ENCODE measurements at places on chromosomes 16 and 17. TPM values are rescaled to one million over a fixed set of nuclear protein-coding genes. Genes with fewer than 3 reads are reported as not detected.

DNA sequence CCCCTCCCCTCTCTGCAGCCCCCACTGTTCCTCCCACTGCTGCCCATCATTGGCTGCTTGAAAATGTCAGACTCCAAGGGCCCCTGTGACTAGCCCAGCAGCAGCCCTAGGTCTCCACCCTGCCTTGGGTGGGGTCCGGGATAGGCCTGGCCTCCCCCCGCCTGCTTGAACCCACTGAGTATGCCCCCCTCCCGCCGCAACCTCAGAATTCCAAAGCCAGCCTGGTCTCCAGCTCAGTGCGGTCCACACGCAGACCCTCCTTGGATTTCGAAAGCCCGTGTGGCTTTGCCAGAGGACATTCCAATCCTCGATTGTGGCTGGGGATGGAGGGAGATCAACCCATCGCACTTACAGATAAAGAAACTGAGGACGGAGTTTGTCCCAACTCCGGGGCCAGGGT is 6.4 kb downstream of the DPEP1 start:
- H3K36me3 ChIP-seq = no peaks in the 10 kb centered on the region
- no peak overlapping the region for H3K27ac ChIP-seq
- no peak overlapping the region for H3K4me3 ChIP-seq
- peaks cover 2% of the 10 kb centered on the region for H3K4me1 ChIP-seq

DNA sequence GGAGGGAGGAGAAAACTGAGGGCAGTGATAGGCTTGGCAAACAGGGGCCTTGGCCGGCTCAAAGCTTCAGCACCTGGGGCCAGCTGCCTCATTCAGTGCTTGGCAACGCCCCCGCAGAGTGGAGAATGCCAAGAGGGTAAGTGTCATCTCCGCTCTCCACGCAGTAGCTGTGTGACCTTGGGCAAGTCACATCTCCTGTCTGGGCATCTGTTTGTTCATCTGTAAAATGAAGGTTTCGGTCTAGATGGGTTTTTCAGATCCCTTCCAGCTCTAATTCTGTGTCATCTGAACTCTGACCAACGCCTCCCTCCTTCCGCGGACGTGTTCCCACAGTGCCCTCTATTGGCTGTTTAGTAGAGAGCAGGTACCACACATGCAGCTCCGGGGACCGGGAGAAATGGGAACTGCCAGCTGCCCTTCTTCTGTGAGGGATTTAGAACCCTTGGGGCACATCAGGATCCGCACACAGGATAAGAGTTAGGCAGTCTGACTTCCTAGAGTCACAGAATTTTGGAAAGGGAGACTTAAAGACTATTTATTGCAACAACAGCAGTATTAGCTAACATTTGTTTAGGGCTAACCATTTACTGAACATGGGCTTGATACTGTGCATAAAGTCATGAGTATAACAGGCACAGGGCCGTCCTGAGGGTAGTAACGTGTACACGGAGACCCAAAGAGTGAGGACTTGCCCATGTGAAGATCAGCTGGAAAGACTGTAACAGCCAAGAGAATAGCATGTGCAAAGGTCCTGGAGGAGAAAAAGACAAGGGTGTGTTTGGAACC is 26.8 kb downstream of the GP2 start:
- no peak overlapping the region for H3K4me3 ChIP-seq
- H3K27ac ChIP-seq = no peak overlapping the region
- no peaks in the 10 kb centered on the region for H3K4me1 ChIP-seq
- peak; percentile 41 for DNase-seq
- H3K27me3 ChIP-seq = no peaks in the 10 kb centered on the region

GRCh38 chr17:68749349-68750207 is 148.4 kb upstream of the FAM20A start:
- 0 out of 2 replicates have a peak, but pooled peaks cover 1% of the 10 kb centered on the region for H3K27me3 ChIP-seq
- H3K36me3 ChIP-seq = no peaks in the 10 kb centered on the region
- H3K4me1 ChIP-seq = no peaks in the 10 kb centered on the region
- H3K27ac ChIP-seq = no peak overlapping the region
- DNase-seq = no peak
- H3K4me3 ChIP-seq = no peak overlapping the region

DNA sequence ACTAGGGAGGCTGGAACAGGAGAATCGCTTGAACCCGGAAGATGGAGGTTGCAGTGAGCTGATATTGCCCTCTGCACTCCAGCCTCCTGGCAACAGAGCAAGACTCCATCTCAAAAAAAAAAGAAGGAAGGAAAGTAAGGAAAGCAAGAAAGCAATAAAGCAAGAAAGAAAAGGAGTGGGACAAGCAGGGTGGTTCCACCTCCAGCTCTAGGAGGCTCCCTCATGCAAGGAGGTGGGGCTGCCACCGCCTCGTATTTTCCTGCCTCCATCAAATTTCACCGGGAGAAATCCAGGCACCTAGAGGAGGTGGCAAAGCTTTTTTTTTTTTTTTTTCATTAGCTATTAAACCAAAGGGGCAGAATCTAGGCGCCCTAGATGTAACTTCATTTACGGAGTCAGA is 1.0 kb downstream of the CYB561 start:
- DNase-seq = no peak
- peaks cover 4% of the 10 kb centered on the region for H3K4me1 ChIP-seq
- H3K4me3 ChIP-seq = no peak overlapping the region
- H3K27ac ChIP-seq = no peak overlapping the region

DNA sequence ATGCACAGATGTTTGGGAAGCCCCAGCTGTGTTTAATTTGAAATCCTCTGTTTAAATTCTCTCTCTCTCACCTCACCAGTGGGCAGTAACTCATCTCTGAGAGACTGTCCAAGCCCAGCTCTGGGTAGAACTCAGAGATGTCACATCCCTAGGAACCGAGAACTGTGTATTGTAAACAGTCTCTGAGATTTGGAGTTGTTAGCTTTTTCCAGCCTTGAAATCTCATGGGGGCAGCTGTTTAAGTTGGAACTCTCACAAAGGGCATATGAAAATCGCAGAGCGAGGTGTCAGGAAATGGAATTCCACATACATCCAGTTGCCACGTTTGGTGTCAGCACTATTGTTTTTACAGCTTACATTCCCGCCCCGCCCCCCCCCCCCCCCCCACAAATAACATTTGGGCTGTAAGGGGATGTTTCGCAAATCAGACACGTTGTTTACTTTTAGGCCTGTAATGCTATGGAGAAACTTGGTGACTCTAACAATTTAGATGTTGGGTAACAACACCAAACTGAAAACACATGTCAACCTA is 34.3 kb downstream of the VPS35L start:
- no peak overlapping the region for H3K4me3 ChIP-seq
- DNase-seq = peak; percentile 84
- peaks cover 6% of the 10 kb centered on the region for H3K4me1 ChIP-seq
- H3K27me3 ChIP-seq = no peaks in the 10 kb centered on the region
- peaks cover 15% of the 10 kb centered on the region for H3K36me3 ChIP-seq
- peak overlapping the region; percentile 77 for H3K27ac ChIP-seq

DNA sequence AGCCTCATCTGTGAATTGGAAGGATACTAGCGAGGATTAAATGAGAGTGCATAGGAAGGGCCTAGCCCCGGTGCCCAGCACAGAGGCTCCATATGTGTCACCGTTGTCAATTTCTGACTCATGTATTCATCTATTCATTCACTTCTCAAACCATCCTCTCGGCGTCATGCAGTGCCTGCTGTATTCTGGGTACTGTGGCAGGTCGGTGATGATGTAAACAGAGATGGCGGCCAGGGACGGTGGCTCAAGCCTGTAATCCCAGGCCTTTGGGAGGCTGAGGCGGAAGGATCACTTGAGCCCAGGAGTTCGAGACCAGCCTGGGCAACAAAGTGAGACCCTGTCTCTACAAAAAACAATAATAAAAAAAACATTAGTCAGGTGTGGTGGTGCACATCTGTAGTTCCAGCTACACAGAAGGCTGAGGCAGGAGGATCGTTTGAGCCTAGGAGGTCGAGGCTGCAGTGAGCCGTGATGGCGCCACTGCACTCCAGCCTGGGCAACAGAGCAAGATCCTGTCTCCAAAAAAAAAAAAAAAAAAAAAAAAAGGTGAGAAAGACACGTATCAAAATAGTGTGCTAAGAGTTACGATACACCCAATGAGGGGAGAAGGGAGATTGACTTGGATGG is 4.3 kb upstream of the PPP1R1B start:
- no peak overlapping the region for H3K27ac ChIP-seq
- no peak for DNase-seq
- peaks cover 52% of the 10 kb centered on the region for H3K27me3 ChIP-seq

DNA sequence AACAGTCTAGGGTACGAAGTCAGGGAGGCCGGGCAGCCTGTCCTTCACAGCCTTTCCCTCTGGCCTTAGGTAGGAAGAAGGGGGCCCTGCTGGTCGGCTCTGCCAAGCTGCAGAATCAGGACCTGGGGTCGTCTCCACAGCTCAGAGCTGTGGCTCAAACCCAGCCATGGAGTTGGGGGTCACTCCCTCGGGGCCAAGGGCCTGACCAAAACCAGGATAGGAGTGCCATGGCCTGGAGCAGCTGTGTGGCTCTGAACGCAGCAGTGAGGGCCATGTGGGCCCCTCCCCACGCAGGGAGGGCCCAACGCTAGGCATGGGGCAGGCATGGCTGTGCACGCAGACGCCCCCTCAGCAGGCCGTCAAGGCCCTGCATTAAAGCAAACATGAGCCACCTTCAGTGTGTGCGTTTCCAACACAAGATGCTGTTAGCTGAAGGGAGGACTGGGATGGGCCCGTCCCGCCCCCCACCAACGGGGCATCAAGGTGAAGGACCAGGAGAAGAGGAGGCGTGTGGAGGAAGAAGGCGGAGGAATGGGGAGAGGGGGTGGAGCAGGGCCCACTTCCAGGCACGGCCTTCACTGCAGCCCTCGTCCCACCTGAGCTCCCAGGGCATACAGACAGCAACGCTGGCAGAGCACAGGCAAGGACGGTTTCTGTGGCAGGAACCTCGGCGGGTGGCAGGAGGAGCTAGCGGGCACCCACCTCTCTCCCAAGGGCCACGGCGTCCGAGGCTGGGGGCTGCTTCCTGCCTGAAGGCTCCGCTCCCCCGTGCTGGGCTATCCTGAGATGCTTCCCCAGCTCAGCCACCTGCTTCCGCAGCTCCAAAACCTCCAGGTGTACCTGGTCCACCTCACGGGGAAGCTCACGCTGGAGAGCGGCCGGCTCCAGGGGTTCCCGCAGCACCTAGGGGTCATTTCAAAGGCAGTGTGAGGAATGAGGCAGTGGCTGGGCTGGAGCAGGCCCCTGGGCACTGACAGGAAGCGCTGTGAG is 55.3 kb downstream of the CCDC57 start:
- no peak overlapping the region for H3K4me3 ChIP-seq
- DNase-seq = no peak
- no peaks in the 10 kb centered on the region for H3K4me1 ChIP-seq
- H3K27me3 ChIP-seq = no peaks in the 10 kb centered on the region
- peaks cover 21% of the 10 kb centered on the region for H3K36me3 ChIP-seq

GRCh38 chr17:44761932-44762810 is 3.4 kb downstream of the ADAM11 start:
- no peak overlapping the region for H3K4me3 ChIP-seq
- H3K27ac ChIP-seq = no peak overlapping the region
- peaks cover 52% of the 10 kb centered on the region for H3K27me3 ChIP-seq

DNA sequence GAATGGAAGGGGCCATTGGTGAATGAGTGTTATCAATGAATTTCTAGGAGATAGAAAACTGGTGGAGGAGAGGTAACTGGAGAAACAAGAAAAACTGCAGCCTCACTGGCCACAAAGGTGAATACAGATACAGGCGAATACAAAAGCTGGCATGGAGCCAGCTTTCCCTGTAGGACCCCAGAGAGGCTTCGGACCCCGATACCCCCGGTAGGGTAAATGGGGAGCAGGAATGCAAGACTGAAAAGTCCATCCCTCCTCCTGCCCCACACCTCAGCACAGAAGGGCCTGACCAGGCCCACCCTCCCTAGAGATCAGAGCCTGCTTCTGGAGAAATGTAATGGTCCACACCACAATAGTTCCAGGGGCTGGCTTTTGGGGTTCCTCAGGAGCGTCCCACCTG is 4.9 kb upstream of the MYLK3 start:
- H3K36me3 ChIP-seq = no peaks in the 10 kb centered on the region
- H3K27ac ChIP-seq = no peak overlapping the region
- H3K4me1 ChIP-seq = peaks cover 22% of the 10 kb centered on the region
- H3K4me3 ChIP-seq = no peak overlapping the region
- H3K27me3 ChIP-seq = no peaks in the 10 kb centered on the region
- DNase-seq = no peak

DNA sequence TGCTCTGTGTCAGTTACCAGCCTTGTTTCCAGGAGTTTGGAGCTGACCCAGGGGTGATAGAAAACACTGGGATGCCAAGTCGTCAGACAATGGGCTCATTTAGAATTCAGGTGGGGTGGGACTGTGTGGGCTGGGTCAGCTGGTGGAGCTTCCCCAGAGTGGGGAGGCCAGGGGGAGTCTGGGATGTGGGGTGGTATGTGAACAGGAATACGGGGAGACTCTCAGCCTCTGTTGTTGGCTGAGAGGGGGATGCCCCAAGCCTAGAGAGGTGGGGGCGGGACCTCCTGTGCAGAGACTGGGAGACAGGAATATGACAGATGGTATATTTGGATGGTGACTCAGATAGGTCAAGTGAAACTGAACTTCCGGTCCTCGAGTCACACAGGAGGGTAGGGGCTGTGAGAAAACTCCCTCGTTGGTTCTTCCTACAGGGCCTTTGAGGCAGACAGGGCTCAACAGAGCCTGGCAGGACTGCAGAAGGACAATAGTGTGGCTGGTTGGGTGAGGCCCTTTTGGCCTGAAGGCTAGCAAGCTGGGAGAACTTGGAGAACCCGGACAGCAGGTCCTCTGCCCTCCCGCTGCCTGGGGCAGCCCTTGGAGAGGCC is 23.7 kb downstream of the CDH1 start:
- no peak overlapping the region for H3K27ac ChIP-seq
- peaks cover 10% of the 10 kb centered on the region for H3K27me3 ChIP-seq
- H3K4me3 ChIP-seq = no peak overlapping the region

- no peak overlapping the region for H3K4me3 ChIP-seq
- no peak overlapping the region for H3K27ac ChIP-seq
- H3K27me3 ChIP-seq = no peaks in the 10 kb centered on the region
- DNase-seq = no peak
Measured at GRCh38 chr17:70295731-70296130, 126.4 kb downstream of the KCNJ2 start.

MMP28 gene
- total RNA-seq = 0.18 TPM

CIAO2B gene
- total RNA-seq = 148 TPM

TMC5 gene
- not detected for total RNA-seq

UTS2R gene
- total RNA-seq = not detected

SMIM22 gene
- total RNA-seq = not detected

RAC3 gene
- total RNA-seq = 5.7 TPM

IL34 gene
- total RNA-seq = 1.3 TPM

Measured in IMR-90 (cell line).